Naive thymus-derived CD8-positive, alpha-beta T cell (primary cell): ENCODE measurements at places on chromosomes 11 and 22.
A peak's percentile ranks its signal among the peaks of the same experiment; 100 is the strongest.

DNA sequence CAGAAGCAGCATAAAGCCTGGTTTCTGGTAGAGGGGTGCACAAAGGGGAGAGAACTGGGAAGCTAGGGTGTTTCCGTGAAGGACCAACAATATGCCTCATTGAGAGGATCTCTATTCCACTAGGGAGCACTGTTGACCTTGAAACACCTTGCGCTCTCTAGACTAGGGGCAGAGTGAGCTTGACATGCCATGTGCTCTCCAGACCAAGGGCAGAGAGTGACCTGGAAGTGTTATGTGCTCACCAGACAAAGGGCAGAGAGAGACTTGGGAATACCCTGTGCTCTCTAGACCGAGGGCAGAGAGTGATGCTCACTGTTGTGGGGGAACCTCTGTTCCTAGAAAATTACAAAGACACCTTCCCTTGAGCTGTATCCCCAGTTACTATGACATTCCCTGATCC is 15.2 kb upstream of the EI24 start:
- no peak for DNase-seq

- no peak for DNase-seq
Measured at GRCh38 chr11:119706887-119707286, 22.1 kb downstream of the NECTIN1 start.

DNA sequence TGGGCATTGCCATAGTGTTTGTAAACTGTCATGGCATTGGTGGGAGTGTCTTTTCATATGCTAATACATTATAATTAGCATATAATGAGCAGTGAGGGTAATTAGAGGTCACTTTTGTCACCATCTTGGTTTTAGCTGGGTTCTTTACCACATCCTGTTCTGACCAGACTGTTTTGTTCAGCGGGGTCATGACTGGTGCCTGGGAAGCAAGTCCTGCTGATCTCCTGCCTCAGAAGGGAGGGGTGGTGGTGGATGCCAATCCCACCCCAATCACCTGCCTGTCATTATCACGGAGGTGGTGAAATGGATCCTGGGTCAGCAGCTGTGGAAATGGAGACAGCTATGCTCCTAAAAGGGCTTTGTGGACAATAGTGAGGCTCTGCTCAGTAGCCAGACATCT is 31.2 kb downstream of the IL18 start:
- DNase-seq: no peak

GRCh38 chr11:119093942-119094815 is 7.5 kb downstream of the DPAGT1 start:
- DNase-seq: peak; percentile 46

DNA sequence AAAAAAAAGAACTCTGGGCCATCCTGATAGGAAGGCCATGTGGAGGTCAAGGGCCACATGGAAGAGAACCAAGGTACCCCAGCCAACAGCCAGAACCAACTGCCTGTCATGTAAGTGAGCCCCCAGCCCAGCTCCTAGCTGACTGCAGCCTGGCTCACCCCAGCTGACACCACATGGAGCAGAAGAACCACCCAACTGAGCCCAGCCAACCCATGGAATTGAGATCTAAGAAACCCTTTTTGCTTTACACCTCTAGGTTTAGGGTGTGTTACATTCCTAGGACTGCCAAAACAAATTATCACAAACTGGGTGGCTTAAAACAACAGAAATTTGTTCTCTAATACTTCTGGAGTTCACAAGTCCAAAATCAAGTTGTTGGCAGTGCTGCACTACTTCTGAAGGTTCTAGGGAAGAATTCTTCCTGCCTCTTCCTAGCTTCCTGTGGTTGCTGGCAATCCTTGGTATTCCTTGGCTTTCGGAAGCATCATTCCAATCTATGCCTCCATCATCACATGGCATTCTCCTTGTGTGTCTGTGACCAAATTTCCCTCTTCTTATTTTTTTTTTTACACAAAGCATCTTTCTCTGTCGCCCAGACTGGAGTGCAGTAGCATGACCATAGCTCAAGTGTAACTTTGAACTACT is 4.4 kb downstream of the C11orf86 start:
- DNase-seq: no peak
